ENCODE measurements at places on chromosomes 12 and 14. TPM values are rescaled to one million over a fixed set of nuclear protein-coding genes. Genes with fewer than 3 reads are reported as not detected.

ERP27 gene
- 1.9 TPM for total RNA-seq

DLST gene
- 78.7 TPM for total RNA-seq

EAPP gene
- total RNA-seq, result 43.0 TPM

TPH2 gene
- total RNA-seq, result 0.10 TPM

FOXG1 gene
- 0.10 TPM for total RNA-seq

SAV1 gene
- 36.6 TPM for total RNA-seq

PSMA6 gene
- 165 TPM for total RNA-seq

WDR89 gene
- 20.8 TPM for total RNA-seq

RPL10L gene
- not detected for total RNA-seq

CKB gene
- 105 TPM for total RNA-seq

ENDOU gene
- 16.4 TPM for total RNA-seq

AQP6 gene
- 0.10 TPM for total RNA-seq

PPP1R36 gene
- 1.6 TPM for total RNA-seq

RTN1 gene
- total RNA-seq, result 5.9 TPM

PRB2 gene
- total RNA-seq, result not detected

TMEM253 gene
- total RNA-seq, result not detected

DTD2 gene
- total RNA-seq, result 32.1 TPM

NID2 gene
- 91.7 TPM for total RNA-seq

DCN gene
- 470 TPM for total RNA-seq

IGFBP6 gene
- total RNA-seq, result 251 TPM

LBHD2 gene
- total RNA-seq, result not detected

CSAD gene
- 22.2 TPM for total RNA-seq

ESPL1 gene
- 8.9 TPM for total RNA-seq

MYO1H gene
- total RNA-seq, result 0.51 TPM

CYP46A1 gene
- 3.1 TPM for total RNA-seq

SLC6A15 gene
- total RNA-seq, result 7.9 TPM

ITGA7 gene
- 278 TPM for total RNA-seq

TMPRSS12 gene
- not detected for total RNA-seq

PTPRR gene
- 1.2 TPM for total RNA-seq

SIX4 gene
- 30.6 TPM for total RNA-seq

TTC9 gene
- 4.2 TPM for total RNA-seq

GCH1 gene
- 4.2 TPM for total RNA-seq

CLEC2A gene
- total RNA-seq, result not detected

CTSG gene
- total RNA-seq, result 4.3 TPM

SDSL gene
- 0.31 TPM for total RNA-seq

ARHGEF40 gene
- 79.2 TPM for total RNA-seq

LRRK2 gene
- 25.2 TPM for total RNA-seq

MGP gene
- total RNA-seq, result 97.7 TPM

PIK3C2G gene
- total RNA-seq, result 3.6 TPM

KLRB1 gene
- 0.41 TPM for total RNA-seq

CLEC14A gene
- 42.2 TPM for total RNA-seq

DAO gene
- not detected for total RNA-seq

SLC25A29 gene
- total RNA-seq, result 39.6 TPM

POTEG gene
- not detected for total RNA-seq

TEX22 gene
- not detected for total RNA-seq

NPAS3 gene
- total RNA-seq, result 4.4 TPM

MANSC4 gene
- not detected for total RNA-seq

HHIPL1 gene
- total RNA-seq, result 3.1 TPM

TC2N gene
- total RNA-seq, result 30.9 TPM

MYH7 gene
- total RNA-seq, result 218 TPM

CKAP4 gene
- total RNA-seq, result 72.4 TPM

SLC24A4 gene
- total RNA-seq, result 1.0 TPM

CD69 gene
- total RNA-seq, result 4.6 TPM

DPY19L2 gene
- total RNA-seq, result 19.1 TPM

ASPG gene
- 0.82 TPM for total RNA-seq

CIROP gene
- not detected for total RNA-seq

TAS2R31 gene
- 17.7 TPM for total RNA-seq

MSI1 gene
- total RNA-seq, result 0.31 TPM

ABHD4 gene
- total RNA-seq, result 8.4 TPM

LRP1 gene
- total RNA-seq, result 221 TPM
